SW480 (cell line): ENCODE measurements at places on chromosomes 2 and 18.

DNA sequence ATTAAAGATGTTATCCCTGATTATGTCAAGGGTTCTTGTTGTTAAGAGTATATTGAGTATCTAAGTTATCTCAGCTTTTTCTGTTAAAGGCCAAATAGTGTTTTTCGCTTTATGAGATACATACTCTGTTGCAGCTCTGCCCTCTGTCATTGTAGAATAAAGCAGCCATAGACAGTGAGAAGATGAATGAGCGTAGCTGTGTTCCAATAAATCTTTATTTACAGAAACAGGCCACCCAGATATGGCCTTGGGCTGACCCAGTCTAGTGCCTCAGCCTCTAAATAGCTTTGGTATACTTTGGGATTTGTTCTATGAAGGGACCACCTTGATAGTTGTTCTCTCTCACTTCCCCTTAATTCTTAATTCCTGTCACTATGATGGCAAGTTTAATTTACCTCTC, 72.8 kb upstream of the EML6 start:
- no peak for DNase-seq

DNA sequence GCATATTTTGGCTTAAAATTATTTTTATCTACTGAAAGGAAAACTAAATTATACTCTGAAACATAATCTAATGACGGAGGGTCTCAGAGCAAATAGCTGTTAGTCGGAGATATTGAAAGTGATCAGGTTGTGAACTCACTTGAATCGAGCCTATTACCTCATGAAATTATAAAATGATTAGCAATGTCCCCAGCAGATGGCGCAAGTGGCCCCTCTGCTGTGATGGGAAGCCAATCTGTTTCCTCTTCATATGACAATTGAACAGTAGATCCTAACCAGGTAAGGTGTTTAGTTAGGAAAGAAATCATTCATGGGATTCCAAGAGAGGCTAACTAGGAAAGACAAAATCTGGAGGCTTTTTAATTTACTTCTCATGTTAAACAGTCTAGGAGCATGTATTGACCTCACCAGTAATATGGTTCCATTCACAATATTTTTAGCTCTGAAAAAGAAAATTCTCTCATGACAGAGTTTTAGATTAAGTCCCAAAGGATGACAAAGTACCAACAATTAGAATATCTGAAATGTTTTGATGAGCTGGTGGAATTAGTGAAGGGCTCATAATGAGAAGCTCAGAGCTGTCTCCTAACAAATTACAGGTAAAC, 29.9 kb upstream of the MPPE1 start:
- peak; percentile 73 for DNase-seq

- DNase-seq, result no peak
These were observed 297.0 kb upstream of the NXPH2 start for GRCh38 chr2:139077099-139077737.

- no peak for DNase-seq
These were observed 37.3 kb downstream of the RNU4ATAC start for GRCh38 chr2:121567957-121568409.

DNA sequence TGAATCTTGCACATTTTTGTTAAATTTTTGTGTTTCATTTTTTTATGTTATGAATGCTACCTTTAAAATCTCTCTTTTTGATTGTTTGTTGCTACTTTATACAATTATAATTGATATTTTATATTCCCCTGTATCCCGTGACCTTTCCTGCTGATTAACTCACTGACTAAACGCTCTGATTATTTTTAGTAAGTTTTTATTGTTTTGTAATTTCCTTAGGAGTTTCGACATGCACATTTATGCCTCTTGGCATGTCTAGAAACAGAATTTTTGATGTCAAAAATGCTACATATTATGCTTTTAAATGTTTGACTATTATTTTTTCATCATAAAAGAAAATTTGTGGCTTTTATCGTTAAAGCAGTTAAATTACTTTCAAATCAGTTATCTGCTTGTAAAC, 1131.6 kb upstream of the TMEFF2 start:
- no peak for DNase-seq

- no peak for DNase-seq
These were observed 30.3 kb downstream of the PAX3 start for GRCh38 chr2:222268311-222268990.

- DNase-seq, result no peak
These were observed 19.5 kb upstream of the ZNF516 start for GRCh38 chr18:76514573-76514972.

DNA sequence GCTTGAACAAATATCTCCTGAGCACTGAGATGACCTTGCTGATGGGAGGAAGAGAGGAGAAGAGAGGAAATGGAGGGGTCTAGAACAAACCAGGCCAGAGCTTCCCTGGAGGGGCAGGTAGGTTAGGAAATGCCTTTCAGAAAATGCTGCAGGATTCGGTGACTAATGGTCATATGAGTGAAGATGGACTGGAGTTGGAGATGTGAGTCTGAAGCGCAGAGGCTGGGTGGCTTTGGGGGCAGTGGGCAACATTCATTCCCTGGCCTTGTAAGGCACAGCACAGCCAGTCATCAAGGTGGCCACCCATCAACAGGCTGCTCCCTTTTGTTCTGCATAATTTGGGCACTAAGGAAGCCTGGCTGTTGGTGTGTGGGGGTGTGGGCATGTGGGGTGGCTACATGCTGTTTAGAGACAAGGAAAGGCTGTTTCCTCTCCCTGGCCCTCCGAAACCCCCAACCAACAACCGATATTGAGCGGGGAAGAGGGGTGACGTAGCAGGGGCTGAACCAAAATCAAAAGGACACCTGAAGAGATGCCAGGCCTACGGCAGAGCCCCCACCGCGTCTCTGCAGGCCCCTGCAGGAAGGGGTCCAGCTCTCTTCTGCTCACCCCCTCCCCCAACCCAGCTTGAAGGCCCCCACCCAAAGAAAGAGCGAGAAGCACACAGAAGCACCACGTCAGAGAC, 1.5 kb downstream of the SLC30A3 start:
- DNase-seq, result no peak

DNA sequence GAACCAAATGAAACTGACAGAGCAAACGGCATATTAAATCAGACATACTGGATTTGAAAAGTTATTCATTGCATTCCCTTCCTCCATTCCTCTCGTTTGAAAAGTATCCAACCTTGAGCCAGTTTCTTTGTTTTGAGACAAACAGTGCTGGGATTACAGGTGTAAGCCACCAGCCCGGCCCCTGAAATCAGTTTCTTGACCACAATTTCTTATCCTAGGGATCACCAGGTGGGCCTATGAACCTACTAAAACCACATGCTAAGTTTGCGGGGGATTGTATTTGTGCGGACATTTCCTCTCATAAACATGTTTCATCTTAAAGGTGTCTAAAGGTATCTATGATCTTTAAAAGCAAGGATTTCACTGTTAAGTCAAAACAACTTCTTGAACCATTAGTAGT, 11.6 kb downstream of the PTPN2 start:
- DNase-seq, result no peak

- DNase-seq, result peak; percentile 67
These were observed 2.7 kb downstream of the ID2 start for GRCh38 chr2:8684540-8684877.

GRCh38 chr2:207356567-207356966, 173.2 kb upstream of the CREB1 start:
- no peak for DNase-seq

DNA sequence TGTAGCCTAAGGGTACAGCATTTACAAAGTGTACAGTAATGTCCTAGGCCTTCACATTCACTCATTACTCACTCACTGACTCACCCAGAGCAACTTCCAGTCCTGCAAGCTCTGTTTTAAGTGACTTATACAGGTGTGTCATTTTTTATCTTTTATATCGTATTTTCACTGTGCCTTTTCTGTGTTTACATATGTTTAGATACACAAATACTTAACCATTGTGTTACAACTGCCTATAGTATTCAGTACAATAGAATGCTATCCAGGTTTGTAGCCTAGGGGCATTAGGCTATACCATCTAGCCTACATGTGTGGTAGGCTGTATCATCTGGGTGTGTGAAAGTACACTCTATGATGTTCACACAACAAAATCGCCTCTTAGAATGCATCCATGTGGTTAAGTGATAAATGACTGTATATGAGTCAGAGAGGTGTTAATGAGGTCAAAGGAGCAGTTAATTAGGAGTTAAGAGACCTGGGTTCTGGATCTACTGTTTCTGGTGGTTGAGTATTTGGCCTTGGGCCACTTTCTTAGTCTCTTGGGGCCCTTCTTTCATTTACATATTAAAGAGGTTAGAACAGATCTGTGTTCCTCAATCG, 149.1 kb downstream of the GREB1L start:
- peak; percentile 82 for DNase-seq

GRCh38 chr2:234686088-234686890, 189.4 kb upstream of the ARL4C start:
- DNase-seq, result peak; percentile 45

DNA sequence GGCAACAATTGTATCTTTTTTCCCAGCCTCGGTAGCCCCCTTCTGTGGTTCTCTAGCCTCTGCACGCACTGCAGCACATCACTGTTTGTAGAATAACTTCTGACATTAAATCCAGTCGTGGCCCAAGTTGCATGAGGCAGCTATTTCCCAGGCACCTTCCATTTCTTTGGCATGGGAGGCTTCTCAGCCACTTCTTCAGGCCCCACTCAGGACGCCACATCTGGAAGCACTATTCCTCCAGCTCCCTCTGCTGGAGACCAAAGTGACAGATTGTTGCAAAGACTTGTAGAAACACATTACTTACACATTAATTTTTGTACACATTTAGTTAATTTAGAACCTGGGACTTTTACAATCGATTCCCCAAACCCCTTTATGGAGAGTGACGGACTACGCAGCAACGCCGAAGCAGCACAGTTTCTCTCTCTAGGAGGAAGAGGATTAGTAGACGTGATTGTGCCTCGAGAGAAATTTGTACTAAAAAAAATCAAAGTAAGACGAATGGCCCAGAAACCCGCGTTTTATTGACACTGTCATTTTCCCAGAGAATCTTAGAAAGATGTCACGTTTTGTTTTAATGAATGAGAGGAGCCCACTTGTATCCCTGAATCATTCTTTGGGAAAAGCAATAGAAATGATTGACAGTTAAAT, 57.8 kb upstream of the RGPD5 start:
- DNase-seq, result peak; percentile 67

DNA sequence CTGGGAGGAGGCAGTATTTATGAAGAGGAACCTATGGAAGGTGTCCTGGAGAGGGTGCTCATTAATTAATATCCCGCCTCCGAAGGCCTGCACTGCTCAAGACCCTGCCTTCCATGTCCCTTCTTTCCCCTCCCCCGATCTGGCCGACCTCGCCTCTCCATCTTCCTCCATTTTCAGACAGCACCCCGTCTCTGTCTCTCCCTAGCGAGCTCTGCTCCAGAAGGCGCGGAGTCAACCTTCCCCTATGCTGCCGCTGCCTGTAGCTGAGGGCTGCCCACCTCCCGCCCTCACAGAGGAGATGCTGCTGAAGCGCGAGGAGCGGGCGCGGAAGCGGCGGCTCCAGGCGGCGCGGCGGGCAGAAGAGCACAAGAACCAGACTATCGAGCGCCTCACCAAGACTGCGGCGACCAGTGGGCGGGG, 1.1 kb upstream of the WBP1 start:
- DNase-seq, result no peak

- no peak for DNase-seq
These were observed 6.7 kb downstream of the DYSF start for GRCh38 chr2:71460056-71460455.

DNA sequence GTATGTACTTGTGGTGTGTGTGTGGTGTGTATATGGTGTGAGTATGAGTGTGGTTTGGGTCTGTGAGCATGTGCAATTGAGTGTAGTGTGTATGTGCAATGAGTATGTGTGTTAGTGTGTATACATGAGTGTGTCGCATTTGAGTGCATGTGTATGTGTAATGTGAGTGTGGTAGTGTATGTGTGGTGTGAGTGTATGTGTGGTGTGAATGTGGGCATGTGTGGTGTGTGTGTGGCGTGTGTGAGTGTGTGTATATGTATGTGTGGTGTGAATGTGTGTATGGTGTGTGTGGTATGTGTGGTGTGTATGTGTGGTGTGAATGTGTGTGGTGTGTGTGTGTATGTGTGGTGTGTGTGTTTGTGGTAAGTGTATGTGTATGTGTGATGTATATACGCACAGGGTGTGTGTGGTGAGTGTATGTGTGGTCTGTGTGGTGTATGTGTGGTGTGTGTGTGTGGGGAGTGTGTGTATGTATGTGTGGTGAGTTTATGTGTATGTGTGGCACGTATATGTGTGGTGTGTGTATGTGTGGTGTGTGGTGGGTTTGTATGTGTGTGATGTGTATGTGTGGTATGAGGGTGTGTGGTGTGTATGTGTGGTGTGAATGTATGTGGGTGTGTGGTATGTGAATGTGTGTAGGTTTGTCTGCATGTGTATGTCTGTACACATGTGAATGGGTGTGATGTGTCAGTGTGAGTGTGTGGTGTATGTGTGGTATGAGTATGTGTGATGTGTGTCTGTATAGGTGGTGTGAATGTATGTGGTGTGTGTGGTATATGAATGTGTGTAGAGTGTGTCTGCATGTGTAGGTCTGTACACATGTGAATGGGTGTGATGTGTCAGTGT, 123.4 kb downstream of the DOCK10 start:
- no peak for DNase-seq

GRCh38 chr2:120964819-120965218, 229.2 kb downstream of the GLI2 start:
- no peak for DNase-seq

DNA sequence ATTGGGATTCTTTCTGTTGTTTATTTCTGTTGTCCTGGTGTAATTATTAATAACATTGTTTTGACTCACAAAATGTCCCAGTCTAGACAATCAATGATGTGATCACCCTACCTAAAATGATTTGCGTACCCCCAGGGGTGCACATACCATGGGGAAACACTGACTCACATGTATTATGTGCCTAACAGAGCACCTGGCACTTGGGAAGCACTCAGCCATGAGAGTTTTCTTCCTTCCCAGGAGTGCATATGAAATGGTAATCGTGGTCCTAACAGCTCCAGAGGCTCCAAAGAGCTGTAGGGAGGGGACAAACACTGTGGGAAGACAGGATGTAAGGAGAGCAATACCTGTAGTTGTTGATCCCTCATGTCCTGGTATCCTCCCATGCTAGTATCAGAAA, 187.8 kb upstream of the ERBB4 start:
- DNase-seq, result no peak

DNA sequence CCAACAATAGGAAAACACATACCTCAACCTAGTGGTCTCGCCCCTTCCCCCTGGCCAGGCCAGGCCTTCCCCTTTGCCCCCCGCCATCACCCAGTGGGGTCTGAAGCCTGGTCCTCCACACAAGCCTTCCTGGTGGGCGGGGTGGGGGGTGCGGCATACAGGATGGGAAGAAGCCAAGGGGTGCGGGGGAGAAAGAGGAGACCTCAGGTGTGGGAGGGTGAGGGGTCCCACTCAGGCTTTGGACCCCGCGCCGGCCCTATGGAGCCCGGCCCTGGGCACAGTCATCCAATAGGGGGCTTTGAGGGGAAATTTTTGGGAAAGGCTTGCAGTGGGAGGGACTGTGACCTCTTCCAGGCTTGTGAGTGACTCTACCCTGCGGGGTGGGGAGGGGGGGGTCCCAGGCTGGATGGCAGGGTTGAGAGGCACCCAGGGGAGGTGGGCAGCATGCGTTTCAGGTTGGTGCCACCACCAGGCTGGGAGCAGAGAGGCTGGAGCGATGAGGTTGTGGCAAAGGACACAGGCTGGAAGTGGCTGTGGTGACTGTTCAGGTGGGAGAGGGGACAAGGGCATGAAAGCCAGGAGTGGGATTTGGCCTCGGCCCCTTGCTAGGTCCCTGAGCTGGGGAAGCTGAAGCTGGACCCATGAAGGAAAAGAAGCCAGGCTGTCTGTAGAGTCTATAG, 1.3 kb downstream of the SLC66A3 start:
- DNase-seq, result no peak
